ENCODE measurements at places on chromosomes 6 and 20.
A peak's percentile ranks its signal among the peaks of the same experiment; 100 is the strongest.

- DNase-seq, result no peak
Measured at GRCh38 chr20:51473771-51474170, 68.7 kb downstream of the NFATC2 start.

- peak; percentile 81 for DNase-seq
Measured at GRCh38 chr6:26250698-26251044, 114.3 kb upstream of the BTN3A2 start.

DNA sequence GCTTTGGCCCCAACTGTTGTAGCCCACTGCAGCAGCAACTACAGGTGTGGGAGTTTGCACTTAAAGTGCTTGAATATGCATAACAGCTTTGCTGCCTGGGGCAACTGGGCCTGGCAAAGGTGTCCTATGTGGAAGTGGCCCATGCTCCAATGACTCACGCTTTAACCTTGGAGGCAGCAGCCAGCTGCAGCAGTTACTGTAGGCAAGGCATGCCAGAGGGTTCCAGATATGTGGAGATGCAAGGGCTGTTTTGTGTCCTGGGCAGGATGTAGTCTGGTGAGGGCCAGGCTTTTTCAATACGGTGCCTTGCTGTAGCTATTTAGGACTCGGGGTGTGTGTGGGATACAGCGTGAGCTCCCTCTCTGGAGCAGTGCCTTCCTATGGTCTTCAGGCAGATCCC, 150.3 kb downstream of the NKAIN2 start:
- no peak for DNase-seq

GRCh38 chr6:121999456-122000065, 399.9 kb upstream of the HSF2 start:
- DNase-seq, result no peak

DNA sequence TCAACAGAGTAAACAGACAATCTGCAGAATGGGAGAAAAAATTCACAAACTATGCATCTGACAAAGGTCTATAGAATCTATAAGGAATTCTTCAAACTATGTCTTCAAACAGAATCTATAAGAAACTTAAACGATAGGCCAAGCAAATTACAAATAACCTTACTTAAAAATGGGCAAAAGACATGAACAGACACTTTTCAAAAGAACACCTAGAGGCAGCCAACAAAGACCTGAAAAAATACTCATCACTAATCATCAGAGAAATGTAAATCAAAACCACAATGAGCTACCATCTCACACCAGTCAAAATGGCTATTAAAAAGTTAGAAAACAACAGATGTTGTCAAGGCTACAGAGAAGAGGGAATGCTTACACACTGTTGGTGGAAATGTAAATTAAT, 81.3 kb downstream of the ID4 start:
- DNase-seq, result no peak

GRCh38 chr20:64150756-64151632, 13.3 kb upstream of the MYT1 start:
- no peak for DNase-seq

GRCh38 chr6:38493931-38494547, 145.7 kb downstream of the BTBD9 start:
- DNase-seq, result peak; percentile 85

DNA sequence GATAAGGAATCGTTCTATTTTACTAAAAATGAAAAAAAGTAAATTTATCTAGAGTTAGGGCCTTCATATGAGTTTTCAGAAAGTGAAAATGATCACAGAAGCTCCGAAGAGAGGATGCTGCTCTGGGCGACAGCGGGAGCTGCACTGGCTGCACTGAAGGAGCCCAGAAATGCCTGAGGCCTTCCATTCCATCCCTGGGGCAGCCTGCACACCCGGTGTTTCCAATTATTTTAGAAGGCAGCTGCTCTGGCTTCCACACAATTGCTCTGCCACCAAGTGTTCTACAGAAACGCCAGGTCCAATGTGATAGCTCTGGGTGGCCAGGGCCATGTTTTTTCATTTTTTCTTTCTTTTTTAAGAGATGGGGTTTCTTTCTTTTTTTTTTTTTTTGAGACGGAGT, 3.6 kb downstream of the DTNBP1 start:
- DNase-seq, result no peak

GRCh38 chr6:55277646-55278045, 49.6 kb upstream of the GFRAL start:
- no peak for DNase-seq

GRCh38 chr20:58655328-58656107, 4.4 kb downstream of the STX16 start:
- no peak for DNase-seq

- no peak for DNase-seq
Measured at GRCh38 chr6:26338810-26339209, 26.2 kb upstream of the BTN3A2 start.

DNA sequence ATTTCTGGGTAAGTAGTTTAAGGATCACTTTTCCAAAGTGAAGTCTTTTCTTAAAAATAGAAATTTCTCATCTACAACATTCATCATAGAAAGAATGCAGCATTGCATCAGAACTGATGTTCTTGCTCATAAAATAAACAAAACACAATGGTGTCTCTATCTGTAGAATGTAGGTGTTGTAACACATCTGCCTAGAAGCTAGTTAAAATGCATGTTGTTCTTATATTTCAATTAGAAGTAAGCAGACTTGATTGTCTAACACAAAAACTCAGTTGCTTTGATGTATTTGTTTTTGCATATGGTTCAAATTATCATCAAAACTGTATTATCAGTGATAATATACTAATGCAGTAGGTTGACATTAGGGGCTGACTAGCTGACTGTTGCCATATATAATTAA, 654.7 kb upstream of the FLRT3 start:
- no peak for DNase-seq

DNA sequence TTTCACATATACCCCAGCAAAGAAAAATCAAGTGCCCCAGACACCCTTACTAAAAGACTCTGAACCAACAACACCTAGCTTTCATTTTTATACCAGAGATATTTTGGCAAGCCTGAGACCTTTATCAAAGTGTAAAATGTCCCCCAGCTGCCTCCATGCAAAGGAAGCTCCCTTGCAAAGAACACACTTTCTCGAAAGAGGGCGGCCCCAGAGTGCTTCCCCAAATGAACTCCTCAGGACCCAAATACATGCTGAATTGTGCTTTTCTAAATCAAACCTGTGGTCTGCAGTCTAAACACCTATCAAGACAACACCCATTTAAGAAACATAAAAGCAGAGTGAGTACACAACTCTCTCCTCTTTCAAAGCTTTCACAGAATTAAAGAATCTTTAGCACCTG, 490 bp downstream of the IPCEF1 start:
- no peak for DNase-seq

DNA sequence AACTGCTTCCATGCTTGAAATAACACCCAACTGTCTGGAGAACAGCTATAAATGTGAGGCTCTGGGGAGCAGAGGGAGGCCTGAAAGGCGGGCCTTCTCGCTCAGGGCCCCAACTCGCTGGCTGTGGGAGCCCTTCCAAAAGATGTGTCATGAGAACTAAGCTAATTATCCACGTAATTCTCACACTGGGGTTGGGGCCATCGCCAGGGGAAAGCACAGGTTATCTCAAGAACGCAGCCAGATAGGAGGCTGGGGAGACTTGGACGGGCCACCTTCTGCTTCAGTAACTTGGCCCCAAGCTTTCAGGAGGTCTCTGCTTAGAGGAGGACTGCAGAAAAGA, 1.6 kb downstream of the PXDC1 start:
- DNase-seq, result no peak

DNA sequence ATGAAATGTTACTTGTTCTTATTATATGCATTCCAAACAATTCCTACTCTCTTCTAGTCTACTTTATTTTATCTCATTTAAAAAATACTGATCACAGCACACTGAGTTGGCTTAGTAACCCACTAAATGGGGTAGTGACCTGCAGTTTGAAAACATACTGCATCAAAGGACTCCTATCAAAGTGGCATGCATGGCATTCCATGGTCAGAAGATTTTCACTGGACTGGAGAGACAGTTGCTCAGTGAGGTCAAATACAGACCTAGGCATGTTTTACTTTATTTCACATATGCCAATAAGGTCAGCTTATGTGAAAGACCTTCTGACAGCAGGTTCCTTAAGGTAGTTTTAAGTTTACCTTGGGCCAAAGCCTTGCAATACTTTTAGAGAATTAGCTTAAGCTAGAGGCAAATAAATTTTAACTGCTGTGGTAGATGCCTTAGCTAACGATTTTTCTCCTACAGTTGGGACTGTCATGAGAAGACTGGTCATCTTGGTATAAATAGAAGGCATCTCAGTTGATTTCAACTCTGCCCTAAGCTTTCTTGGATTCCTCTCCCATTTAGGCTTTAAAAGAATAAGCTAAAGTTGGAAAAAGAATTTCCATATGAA, 35.1 kb downstream of the TPD52L1 start:
- no peak for DNase-seq

DNA sequence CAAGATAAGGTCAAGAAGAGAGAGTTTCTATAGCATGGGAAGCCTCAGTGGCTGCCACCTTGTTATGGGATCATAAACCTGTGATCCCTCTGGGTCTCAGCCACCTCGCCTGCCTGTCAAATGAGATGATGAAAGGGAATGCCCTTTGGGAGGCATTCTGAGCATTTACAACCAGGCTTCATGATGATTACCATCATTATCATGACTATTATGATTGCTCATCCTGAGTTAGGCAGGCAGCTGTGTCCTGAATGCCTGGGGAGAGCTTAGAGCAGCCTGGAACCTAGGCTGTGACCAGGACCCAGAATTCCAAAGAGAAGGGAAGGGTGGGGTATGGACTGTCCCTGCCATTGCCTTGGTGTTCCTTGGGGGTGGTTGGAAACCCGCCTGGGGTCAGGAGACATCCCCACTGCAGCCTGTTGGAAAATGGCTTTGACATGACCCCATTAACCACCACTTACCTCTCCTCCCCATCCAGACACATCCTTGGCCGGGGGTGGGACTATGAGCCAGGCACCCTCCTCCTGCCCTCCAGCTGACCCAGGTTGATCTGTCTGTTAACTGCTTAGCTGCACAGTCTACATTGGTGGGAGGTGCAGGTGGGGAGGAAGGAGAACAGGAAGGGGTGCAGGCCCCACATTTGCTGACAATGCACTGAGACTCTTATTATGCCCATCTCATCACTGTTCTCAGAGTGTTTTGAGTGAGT, 51.9 kb downstream of the LRFN2 start:
- no peak for DNase-seq

DNA sequence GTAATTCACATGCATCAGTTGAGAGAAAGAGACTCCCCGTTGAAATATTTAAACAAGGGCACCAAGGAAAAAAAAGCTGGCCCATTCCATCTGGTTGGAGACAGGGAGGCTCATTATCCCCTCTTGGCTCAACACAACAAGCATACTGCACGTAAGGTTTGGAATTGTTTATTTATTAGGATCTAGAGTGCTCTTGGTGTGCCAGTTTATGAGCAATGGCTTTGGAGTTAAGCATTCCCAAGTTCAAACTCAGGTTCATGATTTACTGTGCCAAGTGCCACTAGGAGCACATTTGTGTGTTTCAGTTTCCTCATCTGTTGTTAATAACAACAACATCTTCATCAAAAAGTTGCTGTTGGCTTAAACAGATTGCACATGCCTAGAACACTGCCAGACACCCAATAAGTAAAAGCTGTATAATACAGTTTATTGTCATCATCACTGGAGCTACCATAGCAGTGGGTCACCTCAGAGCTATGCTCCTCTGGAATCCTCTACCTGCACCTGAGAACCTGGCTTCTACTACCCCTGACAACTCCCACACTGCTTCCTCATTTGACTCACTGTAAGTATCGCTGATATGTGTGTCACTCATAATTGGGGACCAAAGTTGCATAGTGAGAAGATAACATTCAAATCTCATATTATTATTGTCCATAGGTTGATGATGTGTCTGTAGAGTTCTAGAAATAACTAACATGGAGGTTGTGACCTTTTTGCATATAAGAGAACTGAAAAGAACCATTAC, 5.4 kb downstream of the SLC17A3 start:
- DNase-seq, result no peak

DNA sequence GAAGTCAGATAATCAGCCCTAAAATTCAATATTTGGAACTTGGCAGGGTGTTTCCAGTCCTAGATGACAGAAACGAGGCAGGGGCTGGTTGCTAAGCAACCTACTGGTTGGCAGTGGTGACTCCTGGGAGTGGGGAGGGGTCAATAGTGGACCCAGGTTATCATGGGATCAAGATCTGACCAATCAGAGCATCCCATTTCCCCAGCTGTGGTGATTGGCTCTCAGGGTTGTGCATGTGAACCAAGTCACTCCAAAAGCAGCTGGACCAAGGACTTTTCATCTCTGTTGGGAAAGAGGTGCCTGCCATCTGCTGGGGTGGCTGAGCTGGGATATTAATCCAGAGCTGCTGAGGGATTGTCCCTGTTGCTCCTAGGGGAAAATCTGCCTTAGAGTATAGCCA, 253.4 kb downstream of the PREX1 start:
- no peak for DNase-seq

DNA sequence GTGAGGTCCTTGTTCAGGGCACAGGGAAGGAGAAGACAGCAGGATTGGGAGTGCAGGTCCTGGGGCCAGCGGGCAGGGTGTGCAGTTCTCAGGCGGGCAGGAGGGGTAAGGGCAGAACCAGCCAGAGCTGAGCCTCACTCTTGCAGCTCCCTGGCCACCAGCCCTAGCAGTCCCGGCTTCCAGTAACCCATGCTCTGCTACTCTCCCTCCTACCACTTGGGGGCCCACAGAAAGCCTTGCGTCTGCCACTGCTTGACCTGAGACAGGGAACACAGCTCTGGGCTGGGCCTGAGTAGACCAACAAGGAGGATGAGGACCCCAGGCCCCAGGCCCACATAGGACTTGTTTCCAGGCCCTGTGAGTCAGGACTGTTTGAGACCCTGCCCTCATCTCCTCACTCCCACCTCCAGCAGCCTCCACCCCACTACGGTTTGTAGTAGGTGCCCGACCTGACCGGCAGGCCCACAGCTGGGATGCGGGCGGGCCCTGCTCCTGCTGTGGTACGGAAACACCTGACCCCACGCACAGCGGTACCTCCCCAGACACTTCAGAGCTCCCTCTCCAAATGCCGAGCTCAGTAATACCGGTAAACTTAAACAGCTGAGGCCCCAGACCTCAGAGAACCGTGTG, 39.2 kb downstream of the KCNK5 start:
- no peak for DNase-seq

DNA sequence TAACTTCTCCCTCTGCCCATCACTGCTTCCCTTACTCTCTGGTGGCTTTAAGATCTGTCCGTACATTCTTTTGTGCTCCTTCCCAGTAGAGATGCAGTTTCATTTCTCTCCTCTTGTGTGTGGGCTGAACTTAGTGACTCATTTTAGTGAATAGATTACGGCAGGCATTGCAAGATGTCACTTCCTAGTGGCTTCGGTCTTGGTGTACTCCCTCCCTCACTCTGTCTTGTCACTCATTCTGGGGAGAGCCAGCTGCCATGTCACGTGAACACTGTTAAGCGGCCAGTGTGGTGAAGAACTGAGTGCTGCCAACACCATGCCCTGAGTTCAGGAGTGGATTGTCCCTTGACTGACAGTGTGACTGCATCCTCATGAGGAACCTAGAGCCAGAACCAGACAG, 115.9 kb downstream of the OTOR start:
- DNase-seq, result no peak

GRCh38 chr6:92790381-92790780, 629.0 kb downstream of the EPHA7 start:
- no peak for DNase-seq

GRCh38 chr20:19661717-19662636, 96.1 kb upstream of the RIN2 start:
- peak; percentile 21 for DNase-seq

Data from natural killer cell (primary cell).